Posterior vena cava (tissue), 2 donors: ENCODE measurements at places on chromosomes 12 and 14. TPM values are rescaled to one million over a fixed set of nuclear protein-coding genes. Genes with fewer than 3 reads are reported as not detected.

Gene MYO1A
- 1.0 TPM for total RNA-seq

Gene RNF212B
- total RNA-seq, result not detected

DNA sequence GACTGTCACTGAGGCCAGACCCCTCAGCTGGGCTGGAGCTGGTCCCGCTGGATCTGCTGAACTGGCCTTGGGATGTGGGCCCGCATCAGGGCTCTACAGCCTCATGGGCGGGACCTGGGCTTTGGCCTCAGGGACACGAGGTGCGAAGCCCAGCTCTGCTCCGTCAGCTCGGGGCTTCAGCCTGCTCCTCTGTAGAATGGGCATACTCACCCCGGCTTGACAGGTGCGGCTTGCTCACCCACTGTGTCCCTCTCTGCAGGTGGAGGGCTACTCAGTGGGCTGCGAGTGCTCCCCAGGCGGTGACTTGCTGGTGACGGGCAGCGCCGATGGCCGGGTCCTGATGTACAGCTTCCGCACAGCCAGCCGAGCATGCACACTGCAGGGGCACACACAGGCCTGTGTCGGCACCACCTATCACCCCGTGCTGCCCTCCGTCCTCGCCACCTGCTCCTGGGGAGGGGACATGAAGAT lies 57.6 kb downstream of the BEGAIN start:
- peak; percentile 72 for DNase-seq

Gene NUMB
- total RNA-seq, result 76.5 TPM

DNA sequence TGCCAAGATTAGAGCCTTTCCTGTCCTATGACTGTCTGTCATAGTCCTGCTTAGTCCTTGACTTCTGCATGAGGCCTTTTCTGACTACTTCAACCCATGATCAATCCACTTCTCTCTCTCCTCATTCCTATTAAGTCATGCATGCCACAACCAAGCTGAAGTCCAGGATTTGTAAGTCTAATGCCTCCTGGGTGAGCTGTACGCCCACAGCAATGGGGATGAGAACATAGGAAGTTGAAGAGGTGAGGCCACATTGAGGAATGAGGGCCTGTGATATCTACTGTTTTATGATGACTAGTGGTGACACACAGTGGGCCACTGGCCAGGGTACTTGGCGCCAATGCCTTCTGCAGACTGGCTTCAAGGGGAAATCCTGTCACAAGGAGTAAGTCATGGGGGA lies 994.1 kb upstream of the TMEM132C start:
- no peak for DNase-seq

- no peak for DNase-seq
These were observed 168.7 kb upstream of the HIF1A start for GRCh38 chr14:61526405-61527312.

Gene LHX5
- total RNA-seq, result not detected

DNA sequence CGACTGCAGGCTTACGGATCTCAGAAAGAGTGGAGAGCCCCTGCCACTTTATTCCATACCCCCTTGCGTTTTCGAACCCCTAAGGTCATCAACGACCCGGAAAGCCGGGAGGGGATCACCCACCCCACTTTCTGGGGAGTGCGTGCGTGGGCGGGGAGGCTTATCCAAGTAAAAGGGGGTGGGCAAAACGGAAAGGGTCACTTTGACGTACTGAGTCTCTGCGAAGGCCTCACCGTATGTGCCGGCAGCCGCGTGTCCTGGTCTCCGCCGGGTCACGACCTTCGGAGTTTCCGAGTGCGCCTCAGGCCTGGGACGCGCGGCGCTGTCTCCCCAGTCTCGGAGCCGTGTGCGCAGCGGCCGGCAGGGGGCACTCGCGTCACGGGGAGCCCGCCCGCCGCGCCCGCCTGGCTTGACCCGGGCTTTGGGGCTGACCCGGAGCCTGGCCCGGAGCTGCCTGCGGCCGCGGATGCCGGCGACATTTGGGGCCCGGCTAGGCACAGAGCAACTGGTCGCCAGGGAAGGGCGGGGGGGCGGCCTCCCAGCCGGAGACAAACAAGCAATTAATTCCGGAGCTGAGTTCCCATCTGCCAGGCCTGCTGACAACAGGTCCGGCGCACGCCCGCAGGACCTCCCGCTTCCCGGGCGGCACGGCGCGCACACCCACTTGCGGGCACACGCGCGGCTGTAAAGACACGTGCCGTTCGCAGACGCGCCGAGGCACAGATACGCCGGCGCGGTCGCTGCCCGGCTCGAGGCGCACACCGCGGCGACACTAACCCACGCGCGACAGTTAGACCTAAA lies 890 bp upstream of the KIF26A start:
- DNase-seq, result peak; percentile 88

GRCh38 chr12:116859079-116859478 lies 22.2 kb downstream of the HRK start:
- DNase-seq, result no peak

Gene SERPINA10
- total RNA-seq, result not detected

DNA sequence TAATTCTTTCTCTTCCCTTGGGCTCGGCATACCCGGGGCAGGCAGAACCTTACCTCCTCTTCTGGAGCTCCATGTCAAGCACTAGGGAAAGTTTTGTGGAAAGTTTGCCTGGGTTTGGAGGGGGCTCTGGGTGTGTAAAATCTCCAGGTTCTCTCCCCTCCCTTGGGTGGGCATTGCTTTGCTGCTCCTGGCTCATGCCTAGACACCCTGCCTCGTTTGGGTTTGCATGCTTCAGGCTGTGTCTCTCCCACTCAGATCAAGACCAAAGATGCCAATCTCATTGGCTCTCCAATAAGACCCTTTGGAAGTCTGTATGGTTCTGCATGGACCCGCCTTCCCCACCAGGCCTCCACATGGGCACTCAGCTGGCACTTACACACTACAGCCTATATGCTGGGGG lies 6.2 kb upstream of the KRT2 start:
- DNase-seq, result no peak

DNA sequence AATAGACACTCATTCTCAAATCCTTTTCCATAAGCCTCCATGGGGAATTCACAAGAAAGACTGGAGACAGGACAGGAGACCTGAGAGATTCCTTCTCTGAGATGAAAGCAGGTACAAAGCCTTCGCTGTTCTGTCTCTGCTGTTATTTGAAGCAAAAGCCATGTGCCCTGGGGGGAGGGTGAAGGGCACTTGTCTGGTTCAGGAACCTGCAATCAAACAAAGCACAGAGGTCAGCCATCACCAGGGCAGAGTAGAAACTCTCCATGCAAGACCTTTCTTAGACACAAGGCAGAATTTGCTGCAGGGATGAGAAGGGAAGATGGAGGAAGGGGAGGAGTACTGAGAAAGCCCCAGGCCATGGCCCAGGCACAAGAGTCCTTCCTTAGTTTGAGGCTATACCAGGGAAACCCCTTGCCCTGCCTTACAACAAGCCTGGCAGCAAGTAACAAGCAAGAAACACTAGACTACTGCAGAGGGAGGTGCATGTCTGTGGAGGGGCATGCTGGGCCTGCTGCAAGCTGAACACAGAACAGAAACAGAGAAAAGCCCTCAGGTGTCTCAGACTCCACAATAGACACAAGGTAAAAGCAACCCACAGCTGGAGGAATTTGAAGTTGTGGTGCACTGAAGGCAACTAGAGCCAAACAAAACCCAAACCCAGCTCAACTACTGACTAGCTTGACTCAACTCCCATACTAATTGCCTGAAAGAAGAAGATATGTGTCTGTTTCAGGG lies 7.8 kb upstream of the ART4 start:
- no peak for DNase-seq

GRCh38 chr14:49545071-49545470 lies 41.1 kb downstream of the RPS29 start:
- no peak for DNase-seq

GRCh38 chr14:68393259-68393658 lies 399.6 kb downstream of the ZFP36L1 start:
- no peak for DNase-seq

GRCh38 chr12:15209782-15210181 lies 11.4 kb downstream of the RERG start:
- no peak for DNase-seq

DNA sequence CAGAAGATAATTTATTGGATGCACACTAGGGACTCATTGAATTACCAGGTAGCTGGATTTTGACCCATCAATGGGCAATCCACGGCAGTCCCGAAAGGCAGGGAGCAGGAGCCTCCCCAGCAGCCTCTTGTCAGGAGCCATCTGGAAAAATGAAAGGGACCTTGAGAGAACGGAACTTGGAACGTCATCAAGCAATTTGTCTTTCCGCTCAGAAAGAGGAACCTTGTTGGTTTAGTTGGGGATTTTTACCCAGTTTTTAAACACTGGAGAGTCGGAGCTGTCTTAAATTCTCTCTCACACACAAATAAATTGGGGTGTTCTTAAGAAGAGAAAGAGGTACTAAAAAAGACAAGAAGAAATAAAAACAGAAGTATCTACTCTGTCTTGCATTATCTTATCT lies 1351.7 kb upstream of the TMEM132C start:
- DNase-seq, result no peak

Gene CLEC1A
- total RNA-seq, result 5.9 TPM

DNA sequence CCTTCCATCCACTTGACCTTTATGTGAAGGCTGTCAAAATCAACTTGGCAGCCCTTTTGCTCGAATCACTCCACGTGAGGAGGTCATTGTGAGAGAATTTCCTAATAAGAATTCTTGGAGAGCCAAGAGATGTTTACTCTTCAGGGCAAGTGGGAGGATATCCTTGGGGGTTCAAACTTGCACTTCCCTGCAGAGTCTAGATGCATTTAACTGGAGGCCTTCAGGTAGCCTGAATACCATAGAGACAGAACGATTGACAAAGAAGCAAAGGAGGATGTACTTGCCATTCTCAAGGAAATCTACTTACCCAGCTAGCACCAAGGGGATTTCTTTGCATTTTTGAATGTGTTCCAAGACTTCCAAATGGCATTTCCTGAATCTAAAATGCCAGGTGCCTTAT lies 1702.6 kb upstream of the FLRT2 start:
- no peak for DNase-seq

GRCh38 chr12:92971859-92972524 lies 42.9 kb upstream of the EEA1 start:
- DNase-seq, result no peak

Gene RERG
- 98.8 TPM for total RNA-seq

GRCh38 chr12:13152281-13152680 lies 44.2 kb upstream of the EMP1 start:
- DNase-seq, result no peak

DNA sequence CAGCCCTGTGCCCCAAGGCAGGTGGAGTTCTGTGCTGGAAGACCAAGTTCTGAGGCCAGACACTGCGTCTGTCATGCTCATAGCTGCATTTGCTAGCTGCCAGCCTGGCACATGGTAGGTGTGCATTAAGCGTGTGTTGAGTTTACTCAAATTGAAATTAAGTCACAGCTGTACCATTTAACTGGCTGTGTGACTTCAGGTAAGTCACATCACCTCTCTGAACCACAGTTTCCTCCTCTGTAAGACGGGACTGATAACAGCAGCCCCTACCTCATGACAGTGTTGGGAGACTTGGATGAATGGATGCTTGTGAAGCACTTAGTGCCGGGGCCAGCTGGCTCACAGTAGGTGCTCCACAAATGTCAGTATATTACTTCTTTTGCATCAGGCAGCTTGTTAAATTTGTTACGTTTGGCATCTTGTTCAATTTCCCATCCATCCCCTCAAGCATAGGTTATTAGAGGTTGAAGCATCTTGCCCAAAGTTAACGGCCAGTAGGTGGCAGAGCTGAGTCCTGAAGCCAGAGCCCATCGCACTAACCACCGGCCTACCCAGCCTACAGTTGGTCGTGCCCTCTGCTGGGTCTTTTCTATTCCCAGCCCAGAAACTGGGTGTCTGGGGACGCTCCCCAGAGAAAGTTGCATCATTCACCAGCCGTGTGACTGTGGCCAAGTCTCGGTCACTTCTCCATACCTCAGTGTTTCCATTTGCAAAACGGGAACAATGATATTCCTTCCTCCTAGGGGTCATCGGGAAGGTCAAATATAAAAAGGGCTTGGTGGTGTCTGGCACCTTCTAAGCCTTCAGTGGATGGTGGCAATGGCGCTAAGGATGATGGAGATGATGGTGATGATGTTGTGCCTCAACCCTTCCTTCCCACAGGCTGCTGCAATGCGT lies 4.5 kb downstream of the DAO start:
- DNase-seq, result no peak

DNA sequence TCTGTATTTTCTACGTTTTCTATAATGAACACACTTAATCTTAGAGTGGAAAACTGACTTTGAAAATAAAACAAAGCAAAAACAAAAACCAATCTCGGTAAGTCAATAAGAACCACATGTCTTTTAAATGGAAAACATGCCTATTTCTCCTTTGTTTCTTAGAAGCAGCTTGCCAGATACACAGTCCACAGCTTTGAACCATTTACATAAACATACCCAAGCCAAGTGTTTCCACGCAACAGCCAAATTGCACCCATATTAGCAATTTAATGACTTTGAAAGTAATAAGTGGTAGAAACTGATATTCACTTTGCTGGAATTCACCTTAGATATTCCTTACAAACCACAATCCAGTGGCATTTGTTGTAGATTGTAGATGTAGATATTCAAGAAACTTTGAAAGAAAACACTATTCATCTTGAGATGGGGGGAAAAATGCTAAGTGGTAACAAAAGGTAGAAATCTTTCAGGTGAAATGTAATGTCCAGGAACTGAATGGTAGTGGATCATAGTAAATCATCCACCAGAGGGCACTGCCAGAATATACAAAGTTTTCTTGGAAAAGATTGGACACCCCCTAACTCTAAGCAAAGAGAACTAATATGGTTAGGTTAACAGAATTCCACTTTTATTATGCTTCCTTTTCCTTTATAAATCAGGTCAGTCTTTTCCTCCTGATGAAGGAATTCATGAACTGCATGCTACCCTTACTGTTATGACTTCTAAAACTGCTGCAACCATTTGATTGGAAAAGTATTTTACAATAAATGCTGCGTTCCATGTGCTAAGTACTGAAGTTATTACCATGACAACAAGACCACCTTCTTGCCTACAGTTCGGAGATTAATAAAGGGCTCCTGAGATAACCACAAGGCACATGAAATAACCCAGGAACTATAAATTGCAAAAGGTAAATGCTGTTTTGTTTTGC lies 69.8 kb downstream of the RERG start:
- DNase-seq, result no peak

Gene PKP2
- total RNA-seq, result 3.6 TPM

- no peak for DNase-seq
These were observed 240.1 kb downstream of the ALG10B start for GRCh38 chr12:38556647-38557046.

Gene TMPRSS12
- total RNA-seq, result not detected

Gene APOF
- not detected for total RNA-seq

GRCh38 chr12:47458279-47458678 lies 247.6 kb downstream of the RPAP3 start:
- DNase-seq, result no peak

Gene ALX1
- not detected for total RNA-seq

Gene USP44
- total RNA-seq, result 1.8 TPM

- no peak for DNase-seq
These were observed 590 bp downstream of the DDIT3 start for GRCh38 chr12:57519796-57520052.

- no peak for DNase-seq
These were observed 12.1 kb upstream of the BMP4 start for GRCh38 chr14:53968726-53969125.

Gene LRP1
- total RNA-seq, result 465 TPM

Gene BATF
- 2.5 TPM for total RNA-seq
